Activated CD4-positive, alpha-beta T cell treated with anti-CD3 and anti-CD28 coated beads for 48 hours (primary cell): ENCODE measurements at places on chromosomes 4 and X.

DNA sequence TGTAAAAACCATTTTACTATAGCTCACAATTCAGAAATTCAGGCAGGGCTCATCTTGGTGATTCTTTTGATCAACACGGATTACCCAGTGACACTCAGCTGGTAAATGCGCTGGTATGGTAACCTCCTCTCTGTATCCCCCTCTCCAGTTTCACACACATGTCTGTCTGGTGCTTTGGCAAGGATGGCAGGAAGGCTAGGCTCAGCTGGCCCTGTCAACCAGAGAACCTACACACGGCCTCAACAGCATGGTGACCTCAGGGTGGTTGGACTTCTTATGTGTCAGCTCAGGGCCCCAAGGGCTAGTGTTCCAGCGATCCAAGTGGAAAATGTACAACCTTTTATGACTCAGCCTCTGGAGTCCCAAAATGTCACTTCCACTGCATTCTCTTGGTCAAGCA is 55.7 kb upstream of the EOLA2 start:
- DNase-seq: no peak

- DNase-seq: no peak
These were observed 6.8 kb upstream of the RHOH start for GRCh38 chr4:40190019-40190418.

DNA sequence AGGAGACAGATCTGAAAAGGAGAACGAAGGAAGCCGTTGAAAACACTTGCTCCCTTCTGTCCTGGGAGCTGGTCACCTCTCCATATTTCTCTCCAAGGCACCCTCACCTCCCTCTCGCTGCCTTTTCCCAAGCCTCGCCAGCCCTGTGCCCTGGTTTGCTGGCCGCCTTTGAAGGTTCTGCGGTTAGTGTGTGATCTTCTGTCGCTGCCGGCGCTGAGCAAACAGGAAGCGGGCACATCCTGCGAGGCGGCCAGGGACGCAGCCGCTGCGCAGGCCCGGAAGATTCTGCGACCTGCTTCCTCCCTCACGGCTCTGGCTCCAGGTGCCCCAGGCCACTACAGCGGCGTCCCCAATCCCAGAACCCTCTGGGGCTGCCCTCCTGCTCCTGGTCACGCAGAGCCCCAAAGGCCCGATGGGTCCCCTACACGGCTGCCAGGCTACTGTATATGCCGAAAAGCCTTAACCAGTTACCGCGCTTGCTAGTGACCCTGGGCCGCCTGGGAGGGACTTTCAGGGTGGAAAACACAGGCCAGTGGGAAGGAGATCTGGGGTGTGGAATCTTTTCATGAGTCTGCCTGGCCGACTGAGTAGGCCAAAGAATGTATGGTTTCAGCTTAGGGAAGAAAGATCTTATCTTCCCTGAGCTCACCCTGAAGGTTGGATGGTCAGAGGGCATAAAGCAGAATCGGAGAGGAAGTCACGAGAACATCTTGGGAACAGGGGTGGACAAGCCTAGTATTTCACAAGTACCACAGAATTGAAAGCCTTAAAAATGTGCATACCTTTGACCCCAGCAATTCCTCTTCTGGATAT is 2.3 kb upstream of the SASH3 start:
- DNase-seq: peak; percentile 78

DNA sequence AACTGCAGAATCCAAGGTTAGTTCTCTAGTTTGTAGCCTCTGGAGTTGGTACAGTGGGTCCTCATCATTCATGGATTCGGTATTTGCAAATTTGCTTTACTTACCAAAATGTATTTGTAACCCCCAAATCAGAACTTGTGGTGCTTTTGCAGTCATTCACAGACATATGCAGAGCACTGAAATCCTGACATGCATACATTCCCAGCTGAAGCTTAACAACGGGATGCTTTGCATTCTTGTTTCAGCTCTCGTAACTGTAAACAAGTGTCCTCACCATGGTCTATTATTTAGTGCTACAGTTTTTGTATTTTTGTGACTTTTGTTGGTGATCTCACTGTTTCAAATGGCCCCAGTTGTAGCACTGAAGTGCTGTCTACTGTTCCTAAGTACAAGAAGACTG is 16.1 kb downstream of the BEND4 start:
- no peak for DNase-seq

- DNase-seq: no peak
These were observed 40.4 kb downstream of the COL4A6 start for GRCh38 chrX:108397627-108398391.

DNA sequence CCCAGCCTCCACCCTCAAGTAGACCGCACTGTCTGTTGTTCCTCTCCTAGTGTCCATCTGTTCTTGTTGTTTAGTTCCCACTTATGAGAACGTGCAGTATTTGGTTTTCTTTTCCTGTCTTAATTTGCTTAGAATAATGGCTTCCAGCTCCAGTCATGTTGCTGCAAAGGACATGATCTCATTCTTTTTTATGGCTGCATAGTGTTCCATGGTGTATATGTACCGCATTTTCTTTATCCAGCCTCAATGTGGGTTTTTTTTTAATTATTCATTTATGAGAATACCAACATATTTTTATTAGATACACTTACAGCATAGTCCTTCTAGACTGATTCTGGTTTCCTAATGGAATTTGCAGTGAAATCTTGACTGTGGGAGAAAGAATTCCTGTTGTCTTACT is 1.3 kb downstream of the VMA21 start:
- no peak for DNase-seq

GRCh38 chrX:81301877-81302276 is 100.0 kb downstream of the SH3BGRL start:
- no peak for DNase-seq

DNA sequence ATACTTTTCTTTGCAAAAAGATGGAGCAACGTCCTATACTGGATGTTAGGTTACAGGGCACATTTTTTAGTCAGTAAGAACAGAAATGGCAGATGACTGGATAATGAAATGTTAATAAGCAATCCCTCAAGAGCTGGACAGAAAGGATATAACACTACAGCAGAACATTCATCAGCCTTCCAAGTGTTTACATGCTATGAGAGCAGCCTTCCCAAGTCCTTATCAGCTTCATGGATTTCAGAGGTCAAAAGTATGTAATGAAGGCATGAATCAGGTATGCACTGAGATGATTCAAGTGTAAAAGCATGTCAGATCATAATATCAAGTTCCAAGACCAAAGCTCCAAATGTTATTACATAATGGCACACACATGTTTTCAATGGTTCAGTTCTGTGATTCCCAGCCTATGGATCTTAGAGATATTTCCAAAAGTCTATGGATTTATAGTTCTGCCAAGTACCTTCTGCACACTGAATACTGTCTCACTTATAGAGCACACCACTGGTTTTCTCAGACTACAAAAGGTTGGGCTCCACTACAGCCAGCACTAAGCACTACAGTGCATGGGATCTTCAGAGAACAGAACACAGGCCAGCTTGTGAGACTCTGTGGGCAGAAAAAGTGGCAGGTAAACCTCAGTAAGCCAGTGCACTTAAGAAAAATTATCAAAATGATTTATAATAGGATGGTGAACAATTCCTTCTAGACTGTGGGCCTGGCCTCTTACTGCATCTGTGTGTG is 49.2 kb downstream of the GPC4 start:
- no peak for DNase-seq

DNA sequence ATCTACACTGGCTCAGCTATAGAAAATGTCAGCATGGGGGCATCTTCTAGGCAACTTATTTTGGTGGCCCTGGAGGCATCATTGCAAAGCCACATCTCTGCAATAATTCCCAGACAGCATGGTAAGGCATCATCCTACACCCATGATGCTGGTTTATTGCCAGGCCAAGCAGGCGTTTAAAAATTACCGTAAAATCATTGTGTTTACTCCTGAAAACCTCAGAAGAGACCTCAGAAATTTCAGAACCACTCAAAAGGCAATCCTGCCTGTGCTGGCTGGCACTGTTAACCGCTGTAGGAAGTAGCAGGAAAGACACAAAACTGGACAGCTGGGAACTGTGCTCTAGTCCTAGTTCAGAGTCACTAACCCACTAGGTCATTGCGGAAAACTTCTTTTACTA is 63.2 kb downstream of the MID1 start:
- no peak for DNase-seq

GRCh38 chrX:136497556-136498052 is at the start of gene HTATSF1:
HTATSF1 (plus strand) TSS chrX:136497592; CDS start chrX:136497685, 93 bp downstream.
- no peak for DNase-seq

- DNase-seq: no peak
These were observed 142.9 kb upstream of the MBNL3 start for GRCh38 chrX:132631579-132632232.

DNA sequence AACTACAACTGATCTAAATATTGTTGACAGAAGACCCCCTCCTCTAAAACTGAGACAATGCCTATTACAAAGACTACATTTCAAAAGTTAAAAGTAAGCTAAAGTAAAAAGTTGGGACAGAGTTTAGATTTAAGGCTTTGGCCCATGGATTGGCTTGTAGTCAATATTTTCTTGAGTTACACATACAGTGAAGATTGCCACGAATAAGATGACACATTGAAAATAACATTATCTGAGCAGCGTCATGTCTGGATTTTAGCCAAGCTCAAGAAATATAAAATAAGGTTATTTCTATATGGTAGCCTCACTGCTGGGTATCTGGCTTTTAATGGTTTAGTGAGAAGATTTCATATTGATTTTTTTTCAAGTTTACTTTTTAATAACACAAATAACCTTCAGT is 266.2 kb upstream of the LDB2 start:
- DNase-seq: no peak

GRCh38 chrX:19280636-19281035 is 63.1 kb upstream of the PDHA1 start:
- no peak for DNase-seq

DNA sequence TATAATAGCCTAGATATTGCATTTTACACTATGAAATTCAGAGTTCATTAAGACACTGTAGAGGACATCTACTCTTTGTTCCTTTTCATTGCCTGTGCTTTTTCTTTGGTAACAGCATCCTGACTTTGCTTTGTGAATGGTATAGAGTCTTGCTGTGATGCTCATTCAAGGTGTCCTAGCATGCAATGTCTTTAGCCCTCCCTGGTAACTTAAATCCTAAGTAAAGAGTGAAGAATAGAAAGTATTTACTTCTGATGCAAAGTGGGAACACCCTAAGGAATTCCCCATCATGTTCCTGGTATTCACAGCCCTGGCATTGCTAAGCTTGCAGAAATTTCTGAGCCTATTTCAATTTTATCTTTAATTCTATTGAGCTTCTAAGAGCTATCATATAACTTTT is 400.1 kb downstream of the FAT4 start:
- no peak for DNase-seq

DNA sequence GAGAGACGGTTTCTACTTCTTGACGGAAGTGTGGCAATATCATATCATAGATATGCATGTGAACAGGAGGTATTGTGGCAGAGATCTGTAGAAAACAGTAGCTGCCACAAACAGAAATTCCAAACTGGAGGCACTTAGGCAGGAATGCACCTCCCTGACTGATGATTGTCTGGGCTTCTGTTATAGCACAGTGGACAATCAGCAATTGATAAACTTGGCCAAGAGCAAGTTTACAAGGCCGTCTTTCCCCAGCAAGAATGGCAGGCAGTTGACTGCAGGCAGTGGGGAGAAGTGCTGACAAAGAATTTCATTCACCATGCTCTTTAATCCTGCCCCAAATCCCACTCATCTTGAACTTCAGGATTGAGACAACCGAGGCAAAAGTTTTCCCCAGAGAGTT is 114.4 kb upstream of the STOX2 start:
- DNase-seq: no peak

- DNase-seq: no peak
These were observed 144.3 kb downstream of the RTL3 start for GRCh38 chrX:78514852-78515251.

DNA sequence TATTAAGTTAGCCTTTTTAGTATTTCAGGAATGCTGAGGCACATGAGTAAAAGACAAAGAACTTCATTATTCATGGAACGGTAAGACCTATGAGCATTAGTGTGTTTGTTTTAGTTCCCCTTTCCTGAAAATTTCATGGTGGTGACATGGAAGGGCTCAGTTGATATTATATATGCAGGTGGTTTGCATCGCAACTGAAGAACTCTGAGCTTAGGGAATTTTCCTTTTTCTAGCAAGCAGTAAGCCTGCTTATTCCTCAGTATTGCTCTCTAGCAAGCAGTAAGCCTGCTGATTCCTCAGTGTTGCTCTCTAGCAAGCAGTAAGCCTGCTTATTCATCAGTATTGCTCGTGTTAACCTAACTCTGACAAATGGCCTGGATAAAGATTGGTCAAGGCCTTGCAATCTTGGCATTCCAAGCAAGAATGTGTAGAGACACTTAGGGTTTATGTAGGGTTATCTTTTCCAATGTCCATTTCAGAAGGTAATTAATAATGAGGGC is 37.7 kb upstream of the MAGEB18 start:
- no peak for DNase-seq

- DNase-seq: no peak
These were observed 67.7 kb downstream of the DCLK2 start for GRCh38 chr4:150145946-150146340.

GRCh38 chr4:5357870-5358269 is 306.6 kb downstream of the STK32B start:
- DNase-seq: no peak

- no peak for DNase-seq
These were observed 591.2 kb downstream of the RPA4 start for GRCh38 chrX:97474933-97475332.

DNA sequence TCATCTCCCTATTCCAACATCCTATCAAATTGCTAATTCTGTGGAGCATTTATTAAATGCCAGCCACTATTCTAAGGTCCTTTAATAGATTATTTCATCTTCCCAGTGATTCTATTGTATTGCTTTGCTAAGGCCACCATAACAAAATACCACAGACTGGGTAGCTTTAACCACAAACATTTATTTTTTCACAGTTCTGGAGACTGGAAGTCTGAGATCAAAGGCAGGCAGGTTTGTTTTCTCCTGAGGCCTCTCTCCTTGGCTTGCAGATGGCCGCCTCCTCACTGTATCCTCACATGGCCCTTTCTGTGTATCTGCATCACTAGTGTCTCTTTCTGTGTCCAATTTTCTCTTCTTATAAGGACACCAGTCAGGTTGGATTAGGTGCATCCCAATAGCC is 64.5 kb downstream of the CPE start:
- no peak for DNase-seq

GRCh38 chr4:128832243-128832625 is 22.7 kb downstream of the JADE1 start:
- DNase-seq: no peak

GRCh38 chr4:92501456-92501855 is 197.7 kb downstream of the GRID2 start:
- DNase-seq: no peak

DNA sequence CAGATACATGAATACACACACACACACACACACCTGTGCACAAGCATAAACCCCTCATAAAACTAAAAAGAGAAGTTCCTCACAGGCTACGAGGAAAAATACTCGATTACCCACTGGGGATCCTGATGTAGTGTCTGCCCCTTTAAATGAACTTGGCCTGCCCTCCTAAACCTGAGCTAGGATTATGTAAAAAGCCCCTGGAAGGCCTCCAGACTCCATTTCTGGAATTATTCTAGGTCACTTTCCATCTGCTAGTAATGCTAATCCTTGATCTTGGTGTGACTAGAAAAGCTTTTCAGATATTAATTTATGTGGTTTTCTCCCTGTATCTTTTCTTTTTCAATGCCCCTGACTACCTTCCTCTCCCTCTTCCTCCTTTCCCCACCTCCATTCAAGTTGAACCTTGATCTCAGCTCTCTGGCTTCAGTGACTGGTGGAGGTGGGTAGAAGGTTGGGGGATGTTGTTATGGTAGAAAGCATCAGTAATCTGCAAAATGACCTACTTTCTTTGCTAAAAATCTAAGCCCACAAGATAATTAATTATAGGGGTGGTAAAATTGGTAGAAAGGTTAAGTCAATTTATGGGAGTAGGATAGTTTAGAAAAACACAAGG is 25.5 kb upstream of the ZNF330 start:
- no peak for DNase-seq

GRCh38 chr4:155914782-155915181 is 11.3 kb downstream of the TDO2 start:
- no peak for DNase-seq
